ENCODE measurements at places on chromosomes 4 and X. TPM values are rescaled to one million over a fixed set of nuclear protein-coding genes. Genes with fewer than 3 reads are reported as not detected.

Gene AMTN
- not detected for total RNA-seq

Gene ZIC3
- total RNA-seq, result not detected

Gene TMEM184C
- total RNA-seq, result 42.7 TPM

Gene RBMX2
- total RNA-seq, result 21.0 TPM

Gene CCDC160
- total RNA-seq, result 0.25 TPM

Gene AKAP4
- not detected for total RNA-seq

Gene PCYT1B
- 2.1 TPM for total RNA-seq

Gene VSIG1
- total RNA-seq, result not detected

Gene F9
- total RNA-seq, result not detected

Gene SULT1B1
- total RNA-seq, result 0.12 TPM

Gene ARMCX6
- 26.3 TPM for total RNA-seq

Gene RNF113A
- 21.5 TPM for total RNA-seq

Gene RPA4
- 1.00 TPM for total RNA-seq

Gene SPANXN1
- not detected for total RNA-seq

Gene RADX
- 5.4 TPM for total RNA-seq

Gene PPARGC1A
- 0.37 TPM for total RNA-seq

Gene WAS
- 0.22 TPM for total RNA-seq

Measured in uterine smooth muscle cell (primary cell).